ENCODE measurements at places on chromosomes 2 and 18. TPM values are rescaled to one million over a fixed set of nuclear protein-coding genes. Genes with fewer than 3 reads are reported as not detected.

ZNF397 gene
- 21.2 TPM for total RNA-seq

TIGD1 gene
- total RNA-seq: 2.8 TPM

TMEM247 gene
- total RNA-seq: not detected

MROH2A gene
- not detected for total RNA-seq

PRADC1 gene
- total RNA-seq: 4.8 TPM

BOLL gene
- not detected for total RNA-seq

MC2R gene
- not detected for total RNA-seq

WDR43 gene
- 123 TPM for total RNA-seq

POTEC gene
- not detected for total RNA-seq

PKDCC gene
- 0.34 TPM for total RNA-seq

CGREF1 gene
- 1.0 TPM for total RNA-seq

TP53I3 gene
- 26.4 TPM for total RNA-seq

ANKRD30B gene
- total RNA-seq: not detected

RBM43 gene
- total RNA-seq: 2.6 TPM

ANKRD53 gene
- total RNA-seq: not detected

MEIS1 gene
- total RNA-seq: 16.1 TPM

PDCL3 gene
- 28.0 TPM for total RNA-seq

ICOS gene
- not detected for total RNA-seq

EEF1B2 gene
- total RNA-seq: 759 TPM

NEB gene
- total RNA-seq: 3.3 TPM

GDF7 gene
- under 0.01 TPM for total RNA-seq

RNU2-63P gene
- 51.9 TPM for total RNA-seq

C18orf54 gene
- total RNA-seq: 2.0 TPM

MAP4K4 gene
- total RNA-seq: 97.7 TPM

CHRNG gene
- total RNA-seq: not detected

CCL20 gene
- 2.1 TPM for total RNA-seq

HPCAL1 gene
- 15.7 TPM for total RNA-seq

PLEKHH2 gene
- total RNA-seq: 0.43 TPM

ACAA2 gene
- 10.6 TPM for total RNA-seq

DCDC2C gene
- total RNA-seq: not detected

CCNYL1 gene
- total RNA-seq: 8.9 TPM

MSH6 gene
- total RNA-seq: 40.6 TPM

MPP4 gene
- total RNA-seq: under 0.01 TPM

ACTR3 gene
- 215 TPM for total RNA-seq

SRD5A2 gene
- total RNA-seq: 0.07 TPM

C1GALT1C1L gene
- total RNA-seq: under 0.01 TPM

SCYGR4 gene
- not detected for total RNA-seq

UPP2 gene
- total RNA-seq: not detected

All from nasal cavity respiratory epithelium epithelial cell of viscerocranial mucosa (primary cell).